ENCODE measurements at places on chromosomes 11 and 22.

- peak; percentile 84 for DNase-seq
Measured at GRCh38 chr11:113681282-113681681, 24.8 kb downstream of the TMPRSS5 start.

- DNase-seq: no peak
Measured at GRCh38 chr11:24421766-24422165, 75.1 kb upstream of the LUZP2 start.

- DNase-seq: peak; percentile 32
Measured at GRCh38 chr11:76209973-76210930, 4.0 kb upstream of the WNT11 start.

DNA sequence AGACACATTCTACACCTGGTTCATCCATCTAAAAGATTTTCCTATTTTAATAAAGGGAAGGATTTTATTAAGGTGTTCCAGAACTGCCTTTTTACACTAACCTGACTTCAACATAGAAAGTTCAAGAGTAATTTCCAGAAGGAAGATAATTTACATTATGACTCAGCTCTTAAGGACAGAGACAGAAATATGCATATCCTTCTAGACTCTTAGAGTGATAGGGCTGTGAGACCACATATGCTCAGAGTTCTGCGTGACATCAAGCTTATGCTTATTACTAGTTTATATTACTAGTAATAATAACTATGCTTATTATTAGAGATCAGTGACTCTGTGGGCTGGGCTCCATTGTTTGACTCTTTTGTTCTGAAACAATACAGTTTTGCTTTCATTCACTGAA is 4.6 kb downstream of the PDGFD start:
- no peak for DNase-seq

- no peak for DNase-seq
Measured at GRCh38 chr11:117919781-117920221, 9.4 kb downstream of the TMPRSS13 start.

GRCh38 chr22:24407884-24408283 is 19.5 kb upstream of the ADORA2A start:
- DNase-seq: no peak

DNA sequence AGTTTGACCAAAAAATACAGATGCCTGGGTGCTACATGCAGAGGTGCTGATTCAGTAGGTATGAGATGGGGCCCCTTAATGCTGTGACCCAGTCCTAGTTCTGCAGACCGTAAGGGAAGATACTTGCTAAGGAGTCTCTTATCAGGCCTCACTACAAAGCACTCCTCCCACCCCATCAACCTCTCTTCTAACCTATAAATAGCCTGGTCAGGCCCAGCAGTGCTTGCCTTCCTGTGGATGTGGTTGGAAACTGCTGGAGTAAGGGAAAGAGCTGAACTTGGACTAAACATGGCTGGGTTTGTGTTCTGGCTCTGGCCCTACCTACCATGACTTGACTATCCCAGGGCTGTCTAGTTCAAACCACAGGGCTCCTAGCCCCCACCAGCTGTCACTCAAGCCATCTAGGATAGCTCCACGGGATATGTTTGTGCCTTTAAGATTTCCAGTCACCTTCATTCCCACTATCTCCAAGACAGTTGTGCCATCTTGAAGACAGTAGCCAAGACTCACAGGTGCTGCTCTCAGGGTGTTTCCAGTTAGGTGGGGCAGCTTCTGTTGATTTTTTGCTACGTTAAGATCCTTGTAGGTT is 9.5 kb upstream of the DKK3 start:
- no peak for DNase-seq

- DNase-seq: peak; percentile 9
Measured at GRCh38 chr22:23565305-23565914, 14.7 kb downstream of the IGLL1 start.

DNA sequence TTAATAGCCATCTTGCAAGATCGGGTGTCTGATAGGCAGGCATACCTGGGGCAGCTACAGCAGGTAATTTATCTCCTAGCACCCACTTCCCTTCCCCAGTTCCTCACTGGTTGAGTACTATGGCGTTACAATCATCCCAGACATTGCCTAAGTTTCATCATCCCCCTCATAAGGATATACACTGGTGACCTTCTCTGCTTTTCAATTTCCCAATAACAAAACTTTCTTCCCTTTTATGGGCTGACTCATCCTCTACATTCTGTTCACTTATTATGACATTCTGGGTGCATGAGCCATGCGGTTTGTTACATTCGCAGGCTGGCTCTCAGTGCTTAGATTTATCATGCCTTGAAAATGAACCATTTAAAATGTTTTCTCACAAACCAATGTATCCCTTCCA is 5.0 kb upstream of the MRPL11 start:
- no peak for DNase-seq

GRCh38 chr11:30392221-30392784 is 69.4 kb downstream of the ARL14EP start:
- no peak for DNase-seq

- peak; percentile 80 for DNase-seq
Measured at GRCh38 chr22:32265882-32266767, 11.0 kb upstream of the SLC5A4 start.

- no peak for DNase-seq
Measured at GRCh38 chr11:2394818-2395105, 5.8 kb upstream of the TSSC4 start.

DNA sequence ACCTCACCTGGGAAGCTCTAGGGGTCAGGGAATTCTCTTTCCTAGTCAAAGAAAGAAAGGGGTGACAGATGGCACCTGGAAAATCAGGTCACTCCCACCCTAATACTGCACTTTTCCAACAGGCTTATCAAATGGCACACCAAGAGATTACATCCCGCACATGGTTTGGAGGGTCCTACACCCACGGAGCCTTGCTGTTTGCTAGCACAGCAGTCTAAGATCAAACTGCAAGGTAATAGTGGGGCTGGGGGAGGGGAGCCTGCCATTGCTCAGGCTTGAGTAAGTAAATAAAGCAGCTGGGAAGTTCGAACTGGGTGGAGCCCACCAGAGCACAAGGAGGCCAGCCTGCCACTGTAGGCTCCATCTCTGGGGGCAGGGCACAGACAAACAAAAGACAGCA is 2830.6 kb upstream of the OR11H1 start:
- no peak for DNase-seq

GRCh38 chr11:20529757-20530156 is 69.7 kb upstream of the SLC6A5 start:
- no peak for DNase-seq

DNA sequence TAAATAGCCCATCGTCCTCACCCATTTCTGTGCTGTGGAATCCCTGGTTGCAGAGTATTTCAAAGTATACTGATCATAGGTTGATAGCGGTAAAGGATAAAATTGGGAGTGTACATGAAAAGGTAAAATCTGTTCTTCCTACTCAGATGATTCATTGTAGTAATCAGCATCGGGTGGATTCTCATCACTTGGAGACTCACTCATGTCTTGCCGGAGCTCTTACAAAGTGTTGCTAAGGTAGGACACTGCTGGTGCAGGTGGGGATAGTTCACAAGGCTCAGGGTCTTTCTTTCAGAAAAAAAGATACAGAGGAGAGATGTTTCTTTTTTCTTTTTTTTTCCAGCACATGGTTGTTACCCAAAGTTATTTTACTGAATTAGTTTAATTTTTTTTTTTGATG is 84.8 kb downstream of the MTNR1B start:
- DNase-seq: no peak

GRCh38 chr22:42769574-42770447 is 49.1 kb upstream of the A4GALT start:
- DNase-seq: no peak

GRCh38 chr22:33116841-33117547 is 58.8 kb upstream of the SYN3 start:
- no peak for DNase-seq

GRCh38 chr11:22203281-22203680 is 10.4 kb downstream of the ANO5 start:
- DNase-seq: no peak

GRCh38 chr22:39839917-39840510 is 53.5 kb downstream of the ENTHD1 start:
- DNase-seq: peak; percentile 89

DNA sequence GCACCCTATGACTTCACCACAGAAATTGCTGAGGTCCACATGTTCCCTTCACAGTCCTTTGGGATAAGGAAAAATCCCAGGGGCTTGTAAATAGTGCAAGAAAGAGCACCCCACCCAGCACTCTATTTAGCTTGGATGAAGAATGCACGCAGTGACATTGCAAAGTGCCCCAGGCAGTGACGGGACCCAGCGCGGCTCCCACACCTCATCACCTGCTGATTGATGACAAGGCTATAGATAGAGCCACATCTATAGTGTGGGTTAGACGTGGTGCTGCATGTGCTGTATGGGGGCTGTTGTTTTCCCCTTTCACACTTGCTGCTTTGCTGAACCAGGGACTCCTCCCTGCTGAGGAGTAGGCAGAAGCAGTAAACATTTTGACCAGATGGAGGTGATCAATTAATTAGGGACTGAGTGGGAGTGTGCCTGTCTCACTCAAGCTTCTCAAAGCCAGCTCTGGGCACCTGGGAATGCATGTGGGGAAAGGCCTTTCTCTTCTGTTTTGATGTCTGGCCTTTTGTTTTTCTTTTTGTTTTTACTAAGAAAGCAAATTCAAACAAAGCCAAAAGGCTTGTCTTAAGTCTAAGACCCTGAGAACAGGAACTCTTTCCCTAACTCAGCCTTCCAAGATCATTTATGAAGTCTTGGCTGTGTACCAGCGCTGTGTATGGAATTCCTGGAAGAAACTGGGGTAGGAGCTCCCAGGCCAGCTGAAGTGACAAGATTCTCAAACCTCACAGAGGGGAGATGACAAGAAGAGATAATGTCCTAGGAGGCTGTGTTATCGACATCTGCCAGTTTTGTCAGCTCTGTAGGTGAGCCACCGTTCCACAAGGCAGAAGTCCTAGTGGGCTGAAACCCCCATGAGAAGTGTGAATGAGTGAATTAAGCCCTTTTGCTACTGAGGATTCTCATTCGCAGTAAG is 219.7 kb downstream of the BARX2 start:
- no peak for DNase-seq

DNA sequence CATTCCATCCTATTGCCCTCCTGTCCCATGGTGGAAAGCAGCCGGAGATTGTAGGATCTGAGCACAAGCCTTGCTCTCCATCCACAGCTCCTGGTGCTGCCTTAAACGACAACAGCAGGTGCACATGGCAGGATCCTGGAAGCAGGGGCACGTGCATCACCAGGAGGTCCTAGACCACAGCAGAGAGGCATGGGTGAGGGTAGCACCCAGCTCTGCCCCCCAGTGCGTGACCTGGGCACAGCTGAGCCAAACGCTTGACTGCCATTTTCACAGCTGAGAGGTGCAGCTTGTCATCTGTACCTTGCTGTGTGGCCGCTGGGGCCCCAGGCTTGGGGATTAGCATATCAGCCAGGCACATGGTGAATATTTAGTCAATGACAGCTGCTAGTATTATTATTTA is 92.7 kb downstream of the NTM start:
- DNase-seq: no peak

DNA sequence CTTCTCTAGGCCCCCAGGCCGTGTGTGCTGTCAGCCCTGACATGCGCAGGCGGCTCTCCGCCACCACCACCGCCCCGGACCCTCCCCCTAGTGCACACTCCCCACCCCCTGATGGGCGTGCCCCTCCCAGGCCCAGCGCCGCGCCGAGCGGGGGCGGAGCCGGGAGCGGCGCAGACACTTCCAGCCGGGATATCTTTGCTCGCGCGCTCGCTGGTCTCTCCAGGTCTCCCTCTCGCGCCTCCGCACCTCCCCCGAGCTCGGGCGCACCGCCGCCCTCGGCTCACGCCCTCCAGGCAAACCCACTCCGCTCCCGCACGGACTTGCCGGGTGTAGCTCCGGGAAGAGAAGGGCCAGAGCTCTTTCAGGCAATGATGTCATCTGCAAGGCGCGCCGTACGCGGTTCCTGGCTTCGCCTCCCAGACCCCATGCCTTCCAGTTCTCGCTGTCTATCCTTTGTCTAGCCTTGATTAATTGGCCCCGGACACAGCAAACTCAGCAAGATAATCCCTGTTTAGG is at the start of gene SCN3B:
Gene SCN3B, minus strand, starts transcription at position 59 of the 516 bp plus-strand sequence. CDS start 823 bp downstream, outside the sequence.
- peak; percentile 46 for DNase-seq

- no peak for DNase-seq
Measured at GRCh38 chr22:32020117-32020516, 22.9 kb upstream of the SLC5A1 start.

DNA sequence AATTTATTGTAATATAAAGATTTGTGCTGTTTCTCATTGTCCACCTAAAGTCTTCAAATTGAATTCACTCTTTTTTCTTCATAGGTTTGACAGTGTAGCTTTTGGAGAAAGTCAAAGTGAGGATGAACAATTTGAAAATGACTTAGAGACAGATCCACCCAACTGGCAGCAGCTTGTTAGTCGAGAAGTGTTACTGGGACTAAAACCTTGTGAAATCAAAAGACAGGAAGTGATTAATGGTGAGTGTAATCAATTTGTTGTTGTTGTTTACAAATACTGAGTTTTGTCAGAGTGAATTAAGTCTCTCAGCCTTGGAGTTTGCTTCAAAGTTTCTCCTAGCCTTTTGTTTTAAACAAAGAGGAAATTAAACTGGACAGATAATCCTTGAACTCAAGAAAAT is 53.6 kb upstream of the GRIK4 start:
- DNase-seq: no peak

All from erythroblast (primary cell).